Esophagus muscularis mucosa (tissue), 4 donors: ENCODE measurements at places on chromosomes 12 and 14. TPM values are rescaled to one million over a fixed set of nuclear protein-coding genes. Genes with fewer than 3 reads are reported as not detected.

Gene NEUROD4
- total RNA-seq = not detected

Gene PRR4
- not detected for total RNA-seq

Gene GPRC5D
- not detected for total RNA-seq

Gene MYH6
- not detected for total RNA-seq

Gene PRIMA1
- 19.9 TPM for total RNA-seq

Gene DLK1
- total RNA-seq = not detected

Gene STXBP6
- 47.3 TPM for total RNA-seq

Gene TEAD4
- 42.7 TPM for total RNA-seq

Gene COX8C
- not detected for total RNA-seq

Gene SLC6A13
- not detected for total RNA-seq

DNA sequence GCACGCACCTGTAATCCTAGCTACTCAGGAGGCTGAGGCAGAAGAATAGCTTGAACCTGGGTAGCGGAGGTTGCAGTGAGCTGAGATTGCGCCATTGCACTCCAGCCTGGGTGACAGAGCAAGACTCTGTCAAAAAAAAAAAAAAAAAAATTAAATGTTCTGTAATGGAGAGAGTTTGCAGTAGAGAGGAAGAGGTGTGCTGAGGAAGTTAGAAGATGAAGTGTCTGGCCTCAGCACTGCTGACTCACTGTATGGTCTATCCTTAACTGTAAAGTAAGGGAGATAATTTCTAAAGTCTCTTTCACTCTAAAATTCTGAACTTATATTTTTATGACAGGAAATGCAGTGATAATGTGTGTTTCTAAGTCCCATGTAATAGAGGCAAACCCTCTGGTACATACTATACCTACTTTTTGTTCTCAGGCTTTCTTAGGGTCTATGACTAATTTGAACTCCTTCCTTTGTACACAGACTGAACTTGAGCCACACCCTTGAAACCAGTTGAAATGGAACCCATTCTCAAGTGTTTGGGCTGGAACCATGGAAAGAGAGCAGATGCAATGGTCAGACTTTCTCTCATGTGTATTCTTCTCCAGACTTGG is 278.1 kb upstream of the FAR2 start:
- no peak for DNase-seq

DNA sequence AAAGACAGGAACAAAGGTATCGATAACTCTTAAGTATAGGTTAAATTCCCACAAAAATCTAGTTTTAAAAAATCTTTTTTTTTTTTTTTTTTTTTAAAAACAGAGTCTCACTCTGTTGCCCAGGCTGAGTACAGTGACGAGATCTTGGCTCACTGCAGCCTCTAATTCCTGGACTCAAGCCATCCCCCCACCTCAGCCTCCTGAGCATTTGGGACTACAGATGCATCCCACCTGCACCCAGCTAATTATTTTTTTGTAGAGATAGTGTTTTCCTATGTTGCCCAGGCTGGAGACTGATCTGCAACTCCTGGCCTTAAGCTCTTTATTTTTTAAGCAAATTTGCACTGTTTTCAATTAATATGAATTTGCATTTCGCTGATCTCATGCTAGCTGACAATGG is 9.8 kb downstream of the PSEN1 start:
- no peak for DNase-seq

DNA sequence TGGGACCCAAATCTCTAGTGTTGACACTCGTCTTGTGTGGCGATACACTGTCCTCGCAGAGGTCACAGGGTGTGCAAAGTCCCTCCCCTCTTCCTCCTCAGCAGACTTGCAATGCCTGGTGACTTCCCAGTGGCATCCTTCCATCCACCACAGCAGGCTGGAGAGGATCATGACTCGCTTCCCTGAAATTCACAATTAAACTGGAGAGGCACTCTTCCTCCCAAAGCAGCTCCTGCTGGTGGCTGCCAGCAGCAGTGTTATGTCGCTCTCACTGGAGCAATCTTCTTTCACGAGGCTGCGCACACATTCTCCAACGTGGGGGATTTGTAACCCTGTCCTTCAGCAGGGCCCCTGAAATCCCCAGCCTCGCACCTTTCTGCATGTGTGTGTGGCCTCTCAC is 145.2 kb upstream of the TMCC3 start:
- DNase-seq = no peak

DNA sequence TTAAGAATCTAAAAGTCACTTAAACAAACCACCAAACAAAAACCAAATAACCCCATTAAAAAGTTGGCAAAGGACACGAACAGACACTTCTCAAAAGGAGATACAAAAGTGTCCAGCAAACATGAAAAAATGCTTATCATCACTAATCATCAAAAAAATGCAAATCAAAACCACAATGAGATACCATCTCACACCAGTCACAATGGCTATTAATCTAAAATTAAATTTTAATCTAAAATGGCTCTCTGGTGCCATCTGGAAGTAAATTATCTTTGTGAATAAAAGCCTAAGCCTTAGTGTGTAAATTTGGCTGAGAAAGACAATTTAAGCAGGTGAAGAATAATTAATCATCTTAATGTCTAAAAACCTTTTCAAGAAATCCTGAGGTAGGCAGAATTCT is 204.5 kb upstream of the PPFIA2 start:
- no peak for DNase-seq

DNA sequence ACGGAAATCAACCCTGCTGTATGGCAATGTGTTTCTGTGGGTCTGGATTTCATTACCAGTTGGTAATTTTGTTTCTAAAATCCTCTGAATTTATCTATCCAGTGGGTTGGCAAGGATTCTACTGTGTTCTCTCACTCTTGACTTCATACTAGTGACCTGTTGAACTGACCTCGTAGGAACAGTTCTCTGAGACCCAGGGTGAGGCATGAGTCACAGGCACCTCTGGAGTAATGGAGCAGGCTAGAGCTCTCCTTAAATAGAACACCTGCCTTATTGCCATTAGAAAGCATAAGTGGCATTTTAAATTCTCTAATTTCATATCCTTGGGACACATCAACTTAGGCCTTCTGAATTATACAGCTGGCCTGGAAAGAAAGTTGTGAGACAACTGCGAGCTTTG is 258.3 kb upstream of the NAV3 start:
- DNase-seq = no peak

DNA sequence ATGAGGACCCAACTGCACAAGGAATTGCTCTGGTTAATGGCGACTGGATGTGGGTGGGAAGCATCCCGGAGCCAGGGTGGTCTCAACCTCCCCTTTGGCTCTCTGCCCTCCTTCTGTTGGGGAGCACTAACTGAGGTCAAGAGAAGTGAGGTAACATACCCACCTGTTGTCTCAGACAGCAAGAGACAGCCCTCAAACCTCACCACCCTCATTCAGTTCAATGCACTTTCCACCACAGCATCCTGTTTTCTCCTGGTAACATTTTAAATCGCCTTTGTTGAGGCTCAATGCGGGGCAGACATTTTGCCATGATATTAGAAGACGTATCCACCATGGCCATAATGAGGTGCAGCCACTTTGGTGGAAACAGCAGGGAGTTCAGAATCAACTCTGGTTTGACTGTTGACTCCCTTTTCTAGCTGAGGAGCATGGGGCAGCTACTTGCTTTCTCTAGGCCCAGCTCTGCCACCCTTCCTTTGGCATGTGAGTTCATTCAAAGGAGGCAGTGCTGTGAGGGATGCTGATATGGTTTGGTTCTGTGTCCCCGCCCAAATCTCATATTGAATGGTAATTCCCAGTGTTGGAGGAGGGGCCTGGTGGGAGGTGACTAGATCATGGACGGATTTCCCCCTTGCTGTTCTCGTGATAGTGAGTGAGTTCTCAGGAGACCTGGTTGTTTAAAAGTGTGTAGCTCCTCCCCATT is 338.6 kb downstream of the PCNX1 start:
- DNase-seq = no peak

DNA sequence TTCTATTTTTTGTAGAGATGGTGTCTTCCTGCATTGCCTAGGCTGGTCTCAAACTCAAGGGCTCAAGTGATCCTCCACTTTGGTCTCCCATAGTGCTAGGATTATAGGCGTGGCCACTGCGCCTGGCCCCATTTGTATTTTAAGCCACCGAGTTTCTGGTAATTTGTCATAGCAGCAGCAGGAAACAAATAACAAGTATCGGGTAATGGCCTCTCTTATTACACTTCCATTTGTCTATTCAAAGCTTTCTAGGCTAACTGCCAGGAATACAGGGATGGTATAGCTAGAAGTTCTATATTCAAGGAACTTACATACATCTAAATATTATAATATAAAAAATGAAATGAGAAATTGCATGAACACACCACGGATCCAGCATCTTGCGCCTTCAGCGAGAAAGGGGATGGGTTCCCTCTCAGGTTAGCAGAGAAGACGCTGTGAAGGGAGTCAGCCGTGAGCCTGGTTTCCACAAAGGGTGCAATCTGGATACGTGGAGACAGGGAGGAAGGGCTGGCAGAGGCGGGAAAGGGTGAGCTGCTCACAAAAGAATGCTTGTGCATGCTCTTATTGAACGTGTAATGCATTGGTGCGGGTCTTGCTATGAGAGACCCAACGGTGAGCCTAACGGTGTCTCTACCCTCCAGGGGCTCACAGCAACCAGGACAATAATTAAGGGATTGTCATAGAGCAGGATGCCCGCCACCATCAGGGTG is 9.5 kb downstream of the BDKRB1 start:
- no peak for DNase-seq

GRCh38 chr14:20427231-20428009 is 8.5 kb downstream of the KLHL33 start:
- DNase-seq = no peak

DNA sequence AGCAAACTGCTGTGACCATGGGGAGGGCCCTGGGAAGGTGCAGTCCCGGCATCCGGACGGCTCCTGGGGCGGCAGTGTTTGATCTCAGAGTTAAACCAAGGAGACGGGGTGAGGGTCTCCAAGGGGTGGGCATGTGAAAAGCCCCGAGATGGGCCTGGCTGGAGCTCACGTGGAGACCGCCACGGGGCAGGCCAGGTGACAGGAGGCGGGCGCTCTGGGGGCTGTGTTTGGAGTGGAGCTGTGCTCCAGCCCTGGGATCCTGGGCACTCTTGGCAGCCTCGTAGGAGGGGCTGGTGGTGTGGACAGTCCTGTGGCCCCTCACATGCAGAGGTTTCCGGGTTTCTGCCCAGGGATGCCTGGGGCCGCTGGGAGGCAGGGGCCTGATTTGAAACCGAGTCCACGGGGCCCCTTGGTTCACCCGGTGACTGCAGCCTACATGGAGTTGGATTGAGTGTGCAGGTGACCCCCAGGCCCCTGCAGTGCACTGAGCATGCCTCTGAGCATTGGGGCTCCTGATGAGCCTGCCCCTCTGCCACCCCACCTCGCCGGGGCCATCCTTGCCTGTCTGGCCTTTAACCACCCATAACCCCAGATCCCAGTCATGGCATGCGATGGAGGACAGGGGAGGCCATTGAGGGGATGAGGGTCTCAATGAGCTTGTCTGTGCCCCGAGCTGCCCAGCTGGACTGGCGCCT is 8.4 kb downstream of the KIF26A start:
- no peak for DNase-seq

GRCh38 chr12:118472940-118473339 is 96.6 kb downstream of the SUDS3 start:
- no peak for DNase-seq

DNA sequence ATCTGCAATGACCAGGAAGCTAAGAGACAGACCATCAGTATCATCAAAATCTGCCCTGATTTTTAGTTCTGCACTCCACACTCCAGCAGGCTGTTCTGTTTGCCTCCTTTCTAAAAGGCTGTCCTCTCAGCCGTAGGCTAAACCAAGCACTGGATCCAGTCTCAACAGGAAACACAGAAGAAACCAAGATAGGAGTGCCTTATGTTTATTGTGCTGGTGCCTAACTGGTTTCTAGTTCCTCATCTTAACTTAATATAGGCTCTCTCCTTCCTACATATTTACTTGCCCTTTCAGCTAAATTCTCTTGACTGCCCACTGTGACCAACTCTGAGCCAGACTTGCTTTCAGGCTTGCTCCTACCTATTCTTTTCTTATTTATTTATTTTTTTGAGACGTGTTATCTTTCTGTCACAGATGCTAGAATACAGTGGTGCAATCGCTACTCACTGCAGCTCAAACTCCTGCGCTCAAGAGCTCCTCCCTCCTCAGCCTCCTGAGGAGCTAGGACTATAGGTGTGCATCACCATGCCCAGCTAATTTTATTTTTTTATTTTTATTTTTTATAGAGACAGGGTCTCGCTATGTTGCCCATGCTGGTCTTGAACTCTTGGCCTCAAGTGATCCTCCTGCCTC is 30.8 kb downstream of the GALNT4 start:
- peak; percentile 31 for DNase-seq

DNA sequence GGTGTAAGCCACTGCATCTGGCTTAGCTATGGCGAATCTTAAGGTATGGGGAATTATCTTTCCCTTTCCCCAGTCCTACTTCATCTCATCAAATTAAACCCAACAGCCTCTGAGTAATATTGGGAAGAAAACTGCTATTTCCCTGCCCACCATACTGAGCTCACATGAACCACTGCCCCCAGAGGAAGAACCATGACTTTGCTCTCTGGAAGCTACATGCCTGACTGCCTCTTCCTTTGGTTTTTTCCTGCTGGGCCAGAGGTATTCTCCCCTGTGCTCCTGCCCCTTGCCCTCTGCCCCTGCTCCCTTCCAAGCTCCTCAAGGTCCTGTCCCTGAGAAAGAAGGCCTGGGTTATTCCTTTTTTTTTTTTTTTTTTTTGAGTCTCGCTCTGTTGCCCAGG is 15.2 kb downstream of the RILPL2 start:
- DNase-seq = no peak

- no peak for DNase-seq
Observed at GRCh38 chr12:29574500-29574899, 77.0 kb upstream of the OVCH1 start.

- no peak for DNase-seq
Observed at GRCh38 chr14:21185491-21185890, 29.6 kb upstream of the OR5AU1 start.

GRCh38 chr12:40208707-40209446 is 15.9 kb upstream of the LRRK2 start:
- DNase-seq = no peak

- no peak for DNase-seq
Observed at GRCh38 chr14:50924843-50925242, 19.4 kb downstream of the PYGL start.

GRCh38 chr14:21343035-21343794 is 40.6 kb downstream of the SUPT16H start:
- DNase-seq = no peak

DNA sequence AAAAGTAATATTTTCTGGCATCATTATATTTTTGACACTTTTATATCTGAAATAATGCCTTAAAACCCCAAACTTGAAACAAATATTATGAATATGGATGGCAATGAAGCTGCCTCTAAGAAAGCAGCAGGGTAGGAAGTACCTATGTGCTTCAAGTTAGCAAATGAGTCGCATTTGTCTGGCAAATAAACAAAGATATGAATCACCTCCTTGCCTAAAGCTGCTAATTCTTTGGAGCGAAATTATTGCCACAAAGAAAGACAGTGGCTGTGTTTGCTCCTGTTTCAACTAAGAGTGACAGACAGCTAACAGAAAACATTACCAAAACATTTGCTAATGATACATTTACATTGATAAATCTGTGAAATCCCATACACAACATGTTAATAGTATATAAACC is 854.9 kb downstream of the RPS29 start:
- no peak for DNase-seq

- peak; percentile 78 for DNase-seq
Observed at GRCh38 chr12:112965643-112966042, 12.7 kb upstream of the OAS2 start.
